Inflammatory macrophage (primary cell): ENCODE measurements at places on chromosomes 1 and 21.

GRCh38 chr1:199040076-199040905, 401.5 kb downstream of the PTPRC start:
- DNase-seq: no peak

GRCh38 chr1:220504329-220504728, 23.6 kb upstream of the MARK1 start:
- DNase-seq: no peak

DNA sequence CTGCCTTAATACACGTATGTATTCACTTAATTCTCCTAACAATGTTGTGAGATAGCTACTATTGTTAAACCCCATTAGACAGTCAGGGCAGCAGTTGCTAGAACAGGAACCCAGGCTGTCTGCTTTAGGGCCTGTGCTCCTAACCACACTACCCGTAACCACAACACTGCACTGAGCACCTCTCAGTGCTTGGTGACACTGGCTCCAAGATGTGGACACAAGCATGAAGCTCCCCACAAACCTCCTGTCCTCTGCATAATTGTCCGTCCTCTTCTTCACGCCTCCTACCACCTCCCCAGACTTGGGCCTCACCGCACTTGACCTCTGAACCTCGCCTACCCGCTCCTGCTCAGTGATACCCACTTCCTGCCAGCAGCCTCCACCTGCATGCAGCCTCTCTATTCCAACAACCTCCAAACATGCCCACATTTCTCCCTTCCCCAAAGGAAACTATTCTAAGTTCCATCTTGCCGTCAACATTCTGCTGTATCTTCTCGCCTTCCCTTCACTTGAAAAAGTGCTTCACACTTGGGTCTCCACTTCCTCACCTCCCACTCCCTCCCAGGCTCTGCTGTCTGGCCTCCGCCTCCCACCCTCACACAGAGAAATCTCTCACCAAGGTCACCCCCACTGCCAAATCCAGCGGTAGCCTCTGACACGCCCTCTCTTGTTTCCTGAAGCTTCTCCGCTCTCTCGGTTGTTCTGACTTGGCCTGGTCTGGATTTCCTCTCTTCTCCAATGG, 14.6 kb upstream of the AHDC1 start:
- DNase-seq: peak; percentile 63

DNA sequence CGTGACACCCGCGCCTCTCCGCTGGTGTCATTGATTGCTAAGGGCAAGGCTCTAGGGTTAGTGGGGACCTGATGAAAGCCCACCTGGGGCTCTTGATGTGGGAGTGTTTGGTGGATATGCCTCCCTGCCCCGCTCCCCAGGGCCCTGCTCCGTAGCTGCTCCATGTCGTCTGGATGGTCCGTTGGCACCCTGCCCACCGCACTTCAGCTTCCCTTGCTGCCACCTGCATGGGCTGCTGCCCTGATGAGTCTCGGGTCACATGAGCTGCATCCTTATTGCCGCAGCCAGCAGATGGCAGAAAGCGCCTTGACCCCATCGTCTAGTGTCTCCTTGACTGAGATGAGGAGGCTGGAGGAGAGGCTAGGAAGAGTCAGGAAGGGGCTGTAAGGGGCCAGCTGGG, 439.4 kb downstream of the CAMTA1 start:
- DNase-seq: no peak

GRCh38 chr1:68421350-68421749, 28.4 kb downstream of the RPE65 start:
- no peak for DNase-seq

DNA sequence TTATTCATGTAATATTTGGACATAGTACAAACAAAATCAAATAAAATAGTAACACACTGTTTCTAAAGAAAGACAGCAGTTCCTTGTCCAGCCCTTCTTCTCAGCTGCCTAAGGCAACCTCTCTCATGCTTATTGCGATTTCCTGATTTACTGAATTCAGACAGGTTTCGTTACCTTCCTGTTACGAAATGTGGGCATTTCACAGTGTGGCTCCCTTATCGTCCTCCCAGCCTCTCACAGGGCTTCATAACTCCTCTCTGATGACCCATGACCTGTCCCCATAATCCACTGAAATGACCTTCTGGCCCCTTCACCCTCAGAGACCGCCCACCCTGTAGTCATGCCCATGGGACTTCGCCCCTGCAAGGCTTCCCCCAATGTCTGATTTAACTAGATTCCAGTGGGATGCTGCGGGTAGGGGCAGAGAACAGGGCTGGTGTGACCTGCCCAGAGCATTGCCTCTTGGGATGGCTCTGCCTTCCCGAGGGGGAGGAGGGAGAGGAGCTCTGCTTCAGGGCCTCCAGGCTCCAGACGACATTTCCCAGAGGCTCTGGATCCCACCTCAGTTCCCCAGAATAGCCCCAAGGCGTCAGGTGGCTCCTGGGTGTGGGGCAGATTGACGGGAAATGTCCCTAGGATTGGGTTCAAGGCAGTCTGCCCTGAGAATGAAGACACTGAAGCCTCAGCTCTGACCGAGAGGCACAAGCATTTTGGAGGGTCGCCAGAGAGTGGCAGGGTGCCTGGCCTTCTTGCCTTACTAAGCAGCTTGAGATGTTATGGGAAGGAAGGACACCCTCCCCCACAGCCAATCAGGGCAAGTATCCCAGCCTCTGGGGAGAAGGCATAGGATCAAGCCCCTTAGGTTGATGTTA, 20.6 kb downstream of the PADI2 start:
- peak; percentile 70 for DNase-seq

- peak; percentile 3 for DNase-seq
These were observed 277.0 kb downstream of the PTPRU start for GRCh38 chr1:29513357-29513756.

DNA sequence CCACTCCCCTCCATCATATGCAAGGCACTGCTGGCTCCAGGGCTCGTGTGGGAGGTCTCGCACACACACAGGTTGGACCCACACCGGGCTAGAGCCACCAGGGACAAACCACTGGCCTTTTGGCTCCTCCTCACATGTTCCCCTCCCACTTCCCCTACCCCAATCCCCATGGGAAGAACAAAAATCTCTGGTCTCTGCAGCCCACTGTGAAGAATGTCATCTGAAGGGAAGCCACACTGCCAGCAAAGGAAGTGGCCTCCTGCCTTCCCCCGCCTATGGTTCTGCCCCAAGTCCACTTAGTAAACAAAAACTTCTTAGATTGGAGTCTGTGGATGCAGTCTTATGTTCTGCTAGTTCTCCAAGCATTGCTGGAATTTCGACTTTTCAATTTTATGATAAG, 24.2 kb downstream of the OLFML3 start:
- no peak for DNase-seq

DNA sequence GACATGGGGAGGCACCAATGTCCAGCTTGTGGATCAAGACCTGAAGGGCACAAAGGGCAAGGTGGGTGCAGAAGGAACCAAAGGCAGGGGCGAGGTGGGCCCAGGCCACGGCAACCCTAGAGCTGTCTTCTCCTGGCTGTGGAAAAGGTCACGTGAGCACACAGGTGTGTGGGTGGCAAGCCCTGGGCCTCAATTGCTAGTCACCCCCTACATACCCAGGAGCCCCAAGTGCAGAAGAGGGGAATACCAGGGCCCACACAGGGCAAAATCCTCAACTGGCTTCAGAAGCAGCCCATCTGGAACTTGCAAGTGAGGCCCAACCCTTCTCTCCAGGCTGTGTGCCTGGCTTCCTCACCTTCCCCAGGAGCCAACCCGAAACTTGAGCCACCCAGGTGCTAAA, 25.6 kb downstream of the ZBTB17 start:
- no peak for DNase-seq

DNA sequence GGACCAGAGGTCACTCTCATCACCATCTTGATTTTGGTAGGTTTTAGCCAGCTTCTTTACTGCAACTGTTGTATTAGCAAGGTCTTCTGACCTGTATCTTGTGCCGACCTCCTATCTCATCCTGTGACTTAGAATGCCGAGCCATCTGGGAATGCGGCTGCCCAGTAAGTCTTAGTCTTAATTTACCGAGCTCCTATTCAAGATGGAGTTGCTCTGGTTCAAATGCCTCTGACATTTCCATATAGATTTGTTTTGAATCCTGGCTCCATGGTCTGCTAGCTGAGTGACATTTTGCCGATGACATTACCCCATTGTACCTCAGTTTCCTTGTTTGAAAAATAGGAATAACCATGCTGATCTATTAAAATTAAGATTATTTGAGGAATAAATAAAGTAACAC, 193.9 kb upstream of the HMCN1 start:
- no peak for DNase-seq

- no peak for DNase-seq
These were observed 234.8 kb downstream of the GPR52 start for GRCh38 chr1:174682419-174683008.

- no peak for DNase-seq
These were observed 3.2 kb downstream of the NR0B2 start for GRCh38 chr1:26910343-26911160.

GRCh38 chr1:23222742-23223141, 5.4 kb upstream of the HTR1D start:
- no peak for DNase-seq

- DNase-seq: no peak
These were observed 87.3 kb upstream of the KAZN start for GRCh38 chr1:14511166-14511680.

DNA sequence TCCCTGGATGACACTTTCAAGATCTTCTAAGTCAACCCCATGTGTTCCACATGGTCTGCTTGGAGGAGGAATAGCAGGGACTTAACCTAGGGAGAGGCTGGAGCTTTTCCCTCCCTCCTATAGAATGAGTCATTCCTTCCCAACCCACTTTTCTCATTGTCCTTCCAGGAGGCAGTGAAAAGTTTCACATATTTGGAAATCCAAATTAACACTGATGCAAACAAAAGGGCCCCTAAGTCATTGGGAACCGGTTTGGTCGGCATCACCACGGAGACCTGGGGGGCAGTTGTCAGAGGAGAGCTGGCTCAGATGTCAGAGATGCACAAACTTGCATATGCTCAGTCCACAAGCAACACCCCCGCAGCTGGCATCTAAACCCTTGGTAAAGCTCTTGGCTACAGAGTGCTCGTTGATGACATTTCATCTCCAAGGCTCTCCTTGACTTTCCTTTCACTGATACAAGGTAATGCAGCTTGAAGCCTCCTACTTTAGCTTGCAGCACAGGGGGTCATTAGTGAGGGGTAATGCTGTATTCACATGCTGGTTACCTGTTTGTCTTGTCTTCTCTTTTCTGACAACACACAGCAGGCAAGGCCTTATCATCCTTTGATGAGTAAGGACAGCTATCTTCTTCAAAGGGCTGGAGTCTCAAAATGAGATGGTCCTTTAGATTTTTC, 12.3 kb upstream of the LRRC8D start:
- DNase-seq: no peak

- DNase-seq: no peak
These were observed 100.7 kb downstream of the MTR start for GRCh38 chr1:236895665-236896387.

GRCh38 chr1:205791568-205792180, 16.4 kb upstream of the RAB29 start:
- peak; percentile 65 for DNase-seq

- DNase-seq: no peak
These were observed 44.2 kb downstream of the SMYD2 start for GRCh38 chr1:214324896-214325800.

DNA sequence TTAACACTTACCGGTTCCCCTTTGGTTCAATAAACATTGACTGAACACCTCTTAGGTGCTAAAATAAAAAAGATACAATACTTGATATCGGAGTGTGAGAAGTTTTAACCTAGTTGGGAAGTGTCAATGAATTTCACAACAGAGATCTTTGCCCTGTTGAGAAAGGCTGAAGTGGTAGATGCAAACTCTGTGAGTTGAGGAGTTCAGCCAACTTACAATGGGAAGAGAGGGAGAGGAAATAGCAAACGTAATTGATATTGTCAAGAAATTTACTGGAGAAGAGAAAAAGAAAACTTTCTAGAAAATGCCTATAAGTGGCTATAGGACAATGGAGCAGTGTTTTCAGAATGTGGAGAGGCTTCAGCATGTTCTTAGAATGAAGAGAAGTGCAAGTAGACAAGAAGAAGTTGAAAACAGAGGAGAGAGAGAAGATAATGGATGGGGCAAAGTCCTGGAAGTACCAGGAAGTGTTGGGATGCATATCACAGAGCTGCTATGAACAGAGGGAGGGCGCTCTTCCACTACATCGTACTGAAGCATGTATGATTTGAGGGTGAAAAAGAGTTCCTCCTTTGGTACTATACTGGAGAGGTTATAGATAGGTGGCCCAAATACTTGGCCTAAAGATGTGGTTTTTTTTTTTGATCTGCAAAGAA, 48.9 kb downstream of the MEF2D start:
- peak; percentile 17 for DNase-seq

DNA sequence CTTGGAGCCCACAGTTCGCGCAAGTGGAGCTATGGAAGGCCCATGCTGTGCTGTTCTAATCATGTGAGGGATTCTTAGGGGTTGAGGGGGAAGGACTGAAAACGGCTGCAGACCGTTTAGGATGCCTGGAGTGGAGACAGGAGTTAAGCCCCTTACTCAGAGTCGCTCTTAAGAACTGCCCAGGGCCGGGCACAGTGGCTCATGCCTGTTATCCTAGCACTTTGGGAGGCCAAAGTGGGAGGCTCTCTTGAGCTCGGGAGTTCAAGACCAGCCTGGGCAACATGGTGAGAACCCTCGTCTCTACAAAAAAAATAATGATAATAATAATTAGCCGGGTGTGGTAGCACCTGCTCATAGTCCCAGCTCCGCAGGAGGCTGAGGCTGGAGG, 1.1 kb downstream of the ZNF672 start:
- DNase-seq: no peak
